ENCODE measurements at places on chromosomes 12 and 14. TPM values are rescaled to one million over a fixed set of nuclear protein-coding genes. Genes with fewer than 3 reads are reported as not detected.

ACOT4 gene
- 4.3 TPM for polyA plus RNA-seq

SOAT2 gene
- 1.3 TPM for polyA plus RNA-seq

NAA30 gene
- 28.6 TPM for polyA plus RNA-seq

ACVRL1 gene
- polyA plus RNA-seq: 35.4 TPM

EGLN3 gene
- polyA plus RNA-seq: 29.4 TPM

CAPRIN2 gene
- 36.4 TPM for polyA plus RNA-seq

CAPZA3 gene
- polyA plus RNA-seq: not detected

KCNMB4 gene
- polyA plus RNA-seq: 14.1 TPM

LHX5 gene
- not detected for polyA plus RNA-seq

PSMC6 gene
- 105 TPM for polyA plus RNA-seq

PAN2 gene
- 74.5 TPM for polyA plus RNA-seq

DNA sequence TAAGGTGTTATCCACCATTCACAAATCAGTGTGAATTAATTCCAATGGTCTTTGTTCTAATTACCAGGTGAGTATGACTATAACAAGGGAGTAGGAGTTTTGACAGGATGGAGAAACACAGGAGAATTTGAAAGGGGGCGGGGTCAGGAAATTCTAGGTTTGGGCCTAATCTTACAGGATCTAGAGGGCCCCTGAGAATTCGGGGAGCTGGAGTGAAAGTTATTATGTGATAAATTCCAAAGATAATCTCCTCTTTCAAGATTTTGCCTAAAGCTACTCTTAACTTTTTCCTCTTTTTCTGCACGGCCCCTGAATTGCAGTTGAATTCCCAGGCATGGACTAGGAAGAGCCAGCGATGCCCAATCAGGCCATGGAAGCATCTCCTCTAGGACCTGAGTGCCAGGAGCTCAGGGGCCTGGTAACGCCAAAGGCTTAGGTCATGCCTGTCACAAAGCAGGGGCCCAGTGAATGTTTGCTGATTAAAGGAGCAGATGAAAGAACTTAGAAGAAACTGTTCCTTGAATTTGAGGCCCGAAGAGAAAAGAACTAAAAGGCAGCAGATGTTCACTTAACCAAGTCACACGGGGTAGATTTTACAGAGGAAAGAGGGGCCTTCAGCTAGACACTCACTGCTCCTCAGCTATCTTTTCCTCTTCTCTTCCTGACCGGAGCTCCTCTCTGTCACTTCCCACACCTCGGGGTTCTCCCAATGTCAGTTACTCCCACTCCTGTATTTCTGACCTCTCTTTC lies 195.5 kb downstream of the PPM1H start:
- no peak for DNase-seq

GRCh38 chr14:53391631-53392285 lies 238.6 kb upstream of the DDHD1 start:
- DNase-seq: no peak

GRCh38 chr12:92973614-92974013 lies 44.5 kb upstream of the EEA1 start:
- DNase-seq: no peak

GRCh38 chr12:7090222-7090998 lies 1.8 kb downstream of the C1R start:
- DNase-seq: no peak

- DNase-seq: no peak
Measured at GRCh38 chr12:99261256-99261655, 386.3 kb upstream of the GARIN6 start.

GRCh38 chr14:77024171-77024691 lies 4.3 kb downstream of the IRF2BPL start:
- no peak for DNase-seq

- no peak for DNase-seq
Measured at GRCh38 chr14:102262929-102263462, 42.0 kb downstream of the MOK start.

GRCh38 chr12:7005311-7005710 lies 13.0 kb downstream of the LPCAT3 start:
- no peak for DNase-seq

DNA sequence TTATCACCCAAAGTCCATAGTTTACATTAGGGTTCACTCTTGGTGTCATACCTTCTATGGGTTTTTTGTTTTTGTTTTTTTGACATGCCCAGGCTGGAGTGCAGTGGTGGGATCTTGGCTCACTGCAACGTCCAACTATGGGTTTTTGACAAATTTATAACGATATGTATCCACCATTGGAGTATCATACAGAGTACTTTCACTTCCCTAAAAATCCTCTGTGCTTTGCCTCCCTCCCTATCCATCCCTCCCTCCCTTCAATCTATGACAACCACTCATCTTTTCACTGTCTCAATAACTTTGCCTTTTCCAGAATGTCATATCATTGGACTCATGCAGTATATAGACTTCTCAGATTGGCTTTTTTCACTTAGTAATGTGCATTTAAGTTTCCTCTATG lies 139.0 kb upstream of the CCDC198 start:
- DNase-seq: no peak

GRCh38 chr12:106204312-106204711 lies 43.5 kb downstream of the CKAP4 start:
- DNase-seq: no peak

- no peak for DNase-seq
Measured at GRCh38 chr14:39102265-39102968, 618 bp downstream of the SEC23A start.

GRCh38 chr12:77325511-77326236 lies 260.3 kb upstream of the E2F7 start:
- DNase-seq: no peak

DNA sequence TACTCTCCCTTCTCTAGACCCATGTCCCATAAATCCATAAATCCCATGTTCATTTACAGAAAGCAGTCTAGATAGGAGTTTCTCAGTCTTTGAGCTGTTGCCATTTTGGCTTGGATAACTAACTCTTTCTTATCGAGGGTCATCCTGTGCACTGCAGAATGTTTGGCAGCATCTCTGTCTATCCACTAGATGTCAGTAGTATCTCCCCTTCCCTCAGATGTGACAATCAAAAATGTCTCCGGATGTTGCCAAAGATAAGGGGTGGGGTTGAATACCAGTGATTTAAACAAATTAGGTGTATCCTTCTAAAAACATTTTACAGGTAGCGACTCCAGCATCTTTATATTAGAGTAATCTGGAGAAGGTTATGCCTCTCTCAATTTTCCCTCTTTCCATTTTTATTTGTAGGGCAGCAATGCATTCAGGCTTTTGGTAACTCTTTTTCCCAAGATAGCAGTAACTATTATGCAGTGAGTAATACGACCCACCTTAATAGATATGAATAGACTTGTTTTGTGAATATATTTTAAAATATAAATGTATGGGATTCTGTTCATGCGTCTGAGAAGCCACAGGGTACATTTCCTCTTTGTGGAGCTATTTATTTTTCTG lies 100.7 kb downstream of the LRRK2 start:
- DNase-seq: no peak

DNA sequence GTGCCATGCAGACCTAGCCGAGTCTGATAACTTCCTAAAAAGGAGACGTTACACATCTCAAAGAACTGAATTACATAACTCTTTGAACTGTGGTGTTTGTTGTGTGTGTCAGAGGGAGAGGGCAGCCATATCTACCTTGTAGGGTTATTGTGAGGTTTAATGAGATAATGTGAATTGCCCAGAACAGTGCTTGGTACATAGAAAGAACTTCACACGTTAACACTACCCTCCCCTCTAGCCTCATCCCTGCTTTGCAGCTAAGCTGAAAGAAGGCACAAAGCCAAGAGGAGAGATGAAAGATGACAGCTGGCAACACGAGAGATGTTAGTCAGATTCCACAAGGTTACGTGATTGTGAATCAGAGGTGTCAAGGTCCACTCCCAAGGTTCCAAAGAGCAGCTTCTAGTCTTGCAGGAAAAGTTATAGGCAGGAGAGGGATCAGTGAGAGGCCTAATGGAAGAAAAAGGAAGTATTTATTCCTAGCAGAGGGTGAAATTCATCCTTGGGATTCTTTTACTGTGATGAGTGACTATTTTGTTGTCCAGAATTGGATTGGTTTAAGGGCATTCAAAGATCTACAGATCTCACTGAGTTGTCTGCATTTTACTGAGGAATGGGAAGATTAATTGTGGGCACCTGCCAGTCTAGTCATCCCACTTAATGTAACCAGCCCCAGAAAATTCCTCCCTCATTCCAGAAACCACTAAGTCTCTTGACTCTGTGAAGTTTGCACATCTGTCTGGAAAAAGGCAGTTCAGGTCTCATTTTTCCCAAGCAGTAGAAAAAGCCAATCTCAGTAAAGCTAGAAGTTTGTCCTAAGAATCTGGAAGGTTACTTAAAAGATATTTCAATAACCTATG lies 25.9 kb upstream of the WNK1 start:
- no peak for DNase-seq

- DNase-seq: no peak
Measured at GRCh38 chr12:109539508-109539907, 33.8 kb downstream of the MMAB start.

DNA sequence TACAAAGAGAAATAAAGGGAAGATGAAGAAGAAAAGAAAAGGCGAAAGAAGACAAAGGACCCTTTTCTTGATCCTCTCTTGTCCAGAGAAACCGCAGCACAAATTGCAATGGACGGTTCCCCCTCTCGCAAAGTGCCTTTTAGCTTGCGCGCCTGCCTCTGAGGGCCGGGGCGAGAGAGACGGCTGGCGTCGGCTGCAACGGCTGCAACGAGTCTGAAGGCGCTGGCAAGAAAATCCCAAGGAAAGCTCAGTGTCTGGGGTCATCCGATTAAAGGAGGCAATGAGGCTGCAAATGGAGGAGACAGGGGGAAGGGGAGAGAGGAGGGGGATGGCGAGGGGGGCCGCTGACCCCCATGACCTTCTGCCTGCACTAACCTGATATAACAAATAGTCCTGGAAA lies 671.5 kb downstream of the MED13L start:
- DNase-seq: no peak

GRCh38 chr12:75564398-75564797 lies 53.0 kb upstream of the KRR1 start:
- no peak for DNase-seq

DNA sequence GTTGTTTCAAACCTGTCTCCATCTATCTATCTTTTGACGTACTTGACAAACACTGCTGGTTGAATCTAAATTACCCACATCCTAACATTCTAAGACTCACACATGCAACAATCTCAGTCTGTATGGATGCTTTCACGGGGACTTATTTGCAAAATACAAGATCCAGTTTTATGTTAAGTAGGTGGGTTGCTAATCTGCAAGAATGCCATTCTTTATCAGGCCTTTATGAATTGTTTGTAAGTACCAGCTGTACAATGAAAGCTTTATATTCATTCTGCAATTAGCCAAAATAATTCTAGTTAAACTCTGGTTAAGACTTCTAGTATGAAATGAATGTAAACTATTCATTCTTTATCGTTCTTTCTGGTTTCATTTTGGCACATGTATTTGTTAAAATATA lies 135.1 kb downstream of the NAV3 start:
- DNase-seq: no peak

GRCh38 chr12:4866299-4866698 lies 43.4 kb upstream of the KCNA1 start:
- no peak for DNase-seq

Measured in left renal pelvis (tissue), 4 donors.